ENCODE measurements at places on chromosomes 12 and 14. TPM values are rescaled to one million over a fixed set of nuclear protein-coding genes. Genes with fewer than 3 reads are reported as not detected.

DNA sequence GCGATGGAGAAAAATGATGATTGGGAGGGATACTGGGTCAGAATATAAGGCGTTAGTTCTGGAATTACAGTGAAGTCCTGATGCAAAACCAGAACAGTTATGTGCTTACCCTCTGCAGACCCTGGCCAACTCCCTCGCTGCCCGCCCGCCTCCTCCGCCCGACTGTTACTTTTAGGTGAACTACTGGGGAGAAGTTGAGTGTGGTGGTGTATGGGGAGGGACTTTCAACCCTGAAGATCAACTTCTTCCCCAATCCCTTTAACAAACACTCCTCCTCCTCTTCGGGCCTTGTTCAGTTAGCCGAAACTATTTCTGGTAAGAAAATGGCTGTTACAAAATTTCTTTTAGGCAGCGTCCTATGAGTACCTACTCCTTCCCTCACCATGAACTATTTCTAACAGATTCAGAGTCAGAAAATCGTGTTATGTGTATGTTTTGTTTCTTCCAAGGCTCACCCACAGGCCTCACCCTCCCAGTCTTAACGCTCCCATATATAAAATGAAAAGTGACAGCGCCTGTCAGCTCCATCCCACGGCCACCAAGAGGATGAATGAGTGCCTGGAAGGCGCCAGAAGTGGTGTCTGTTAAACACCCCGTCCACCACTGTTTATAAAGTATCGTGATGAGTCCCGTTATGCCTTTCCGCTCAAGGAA, 1.3 kb downstream of the FBXO33 start:
- H3K27ac ChIP-seq, result peak overlapping the region; percentile 100
- peaks cover 53% of the 10 kb centered on the region for H3K4me1 ChIP-seq
- H3K27me3 ChIP-seq, result no peaks in the 10 kb centered on the region

DNA sequence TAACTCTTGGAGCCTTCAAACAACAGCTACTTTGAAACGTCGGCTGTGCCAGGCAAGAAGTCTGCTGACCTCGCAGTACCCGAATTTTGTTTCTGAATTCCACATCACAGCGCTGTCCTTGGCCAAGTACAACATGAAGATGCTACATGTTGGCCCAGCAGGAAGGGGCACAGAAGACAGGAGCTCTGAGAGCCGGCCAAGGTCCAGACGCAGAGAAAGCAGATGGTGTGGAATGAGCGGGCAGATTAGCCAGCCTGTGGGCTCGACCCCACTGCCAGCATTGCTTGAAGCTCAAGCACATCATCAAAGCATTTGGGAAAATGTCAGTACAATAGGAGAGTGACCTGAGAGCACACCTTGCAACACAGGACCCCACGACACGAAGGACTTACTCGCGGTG, 64.5 kb downstream of the FZD10 start:
- no peaks in the 10 kb centered on the region for H3K27me3 ChIP-seq
- no peak overlapping the region for H3K4me3 ChIP-seq
- H3K27ac ChIP-seq, result no peak overlapping the region
- no peak for DNase-seq
- H3K4me1 ChIP-seq, result no peaks in the 10 kb centered on the region

GRCh38 chr12:31510034-31510433, 80.9 kb downstream of the DENND5B start:
- H3K27ac ChIP-seq, result no peak overlapping the region
- no peak overlapping the region for H3K4me3 ChIP-seq
- DNase-seq, result no peak
- no peaks in the 10 kb centered on the region for H3K27me3 ChIP-seq
- H3K4me1 ChIP-seq, result no peaks in the 10 kb centered on the region

- H3K36me3 ChIP-seq, result no peaks in the 10 kb centered on the region
- no peaks in the 10 kb centered on the region for H3K27me3 ChIP-seq
- no peaks in the 10 kb centered on the region for H3K4me1 ChIP-seq
- DNase-seq, result no peak
- H3K4me3 ChIP-seq, result no peak overlapping the region
Observed at GRCh38 chr12:122060081-122060501, 18.5 kb upstream of the MLXIP start.

DNA sequence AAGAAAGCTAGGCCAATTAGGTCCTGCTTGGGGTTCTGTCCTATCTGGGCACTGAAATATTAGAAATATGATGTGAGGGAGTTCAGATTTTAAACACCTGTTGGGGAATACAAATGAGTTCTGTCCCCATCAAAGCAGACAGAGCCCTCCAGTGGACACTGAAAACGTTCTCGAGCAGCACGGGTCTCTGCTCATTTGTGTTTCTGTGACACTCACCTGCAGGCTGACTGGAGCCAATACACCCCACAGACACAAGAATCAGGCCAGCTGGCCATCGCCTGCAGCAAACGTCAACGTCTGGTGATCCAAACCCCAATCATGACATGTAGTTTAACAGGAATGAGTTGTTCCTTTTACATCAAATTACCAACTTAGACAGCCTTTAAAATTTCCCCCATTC, 493.4 kb upstream of the TMEM132C start:
- no peaks in the 10 kb centered on the region for H3K27me3 ChIP-seq
- no peak overlapping the region for H3K27ac ChIP-seq
- no peak overlapping the region for H3K4me3 ChIP-seq
- H3K4me1 ChIP-seq, result no peaks in the 10 kb centered on the region

GRCh38 chr12:116726694-116727093, 11.2 kb downstream of the SPRING1 start:
- H3K36me3 ChIP-seq, result peaks cover 14% of the 10 kb centered on the region
- H3K4me1 ChIP-seq, result no peaks in the 10 kb centered on the region
- DNase-seq, result no peak
- no peaks in the 10 kb centered on the region for H3K27me3 ChIP-seq
- no peak overlapping the region for H3K27ac ChIP-seq
- H3K4me3 ChIP-seq, result no peak overlapping the region

GRCh38 chr14:49506650-49507049, 79.5 kb downstream of the RPS29 start:
- no peaks in the 10 kb centered on the region for H3K27me3 ChIP-seq
- no peak overlapping the region for H3K27ac ChIP-seq
- DNase-seq, result no peak
- H3K4me1 ChIP-seq, result no peaks in the 10 kb centered on the region
- H3K36me3 ChIP-seq, result no peaks in the 10 kb centered on the region
- no peak overlapping the region for H3K4me3 ChIP-seq

- no peak overlapping the region for H3K4me3 ChIP-seq
- no peak overlapping the region for H3K27ac ChIP-seq
- H3K36me3 ChIP-seq, result no peaks in the 10 kb centered on the region
- DNase-seq, result peak; percentile 77
Observed at GRCh38 chr12:96061864-96062453, 26.6 kb upstream of the LTA4H start.

Gene TAS2R43
- not detected for total RNA-seq

- H3K4me3 ChIP-seq, result no peak overlapping the region
- no peaks in the 10 kb centered on the region for H3K36me3 ChIP-seq
- no peak for DNase-seq
- H3K27ac ChIP-seq, result no peak overlapping the region
Observed at GRCh38 chr12:27208414-27208750, 35.7 kb upstream of the STK38L start.

DNA sequence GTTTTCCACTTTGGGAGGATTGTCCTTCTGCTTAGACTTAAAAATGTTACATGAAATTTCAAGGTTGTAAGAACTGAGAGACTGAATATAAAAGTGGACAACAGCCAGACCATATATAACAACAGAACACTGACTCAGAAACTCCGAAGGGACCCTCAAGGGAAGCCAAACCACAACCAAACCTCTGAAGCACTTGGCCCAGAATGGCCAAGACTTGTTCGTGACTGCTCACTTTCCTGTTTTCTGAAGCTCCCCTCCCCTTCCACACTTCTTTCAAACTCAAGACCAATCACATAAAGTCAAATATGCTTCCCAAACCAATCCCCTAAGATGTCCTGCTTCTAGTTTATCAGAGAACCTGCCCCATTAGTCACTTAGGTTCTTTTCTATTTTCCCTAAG, 13.7 kb downstream of the OR6J1 start:
- H3K27me3 ChIP-seq, result no peaks in the 10 kb centered on the region
- H3K27ac ChIP-seq, result no peak overlapping the region
- H3K36me3 ChIP-seq, result no peaks in the 10 kb centered on the region
- H3K4me3 ChIP-seq, result no peak overlapping the region
- DNase-seq, result no peak
- no peaks in the 10 kb centered on the region for H3K4me1 ChIP-seq

DNA sequence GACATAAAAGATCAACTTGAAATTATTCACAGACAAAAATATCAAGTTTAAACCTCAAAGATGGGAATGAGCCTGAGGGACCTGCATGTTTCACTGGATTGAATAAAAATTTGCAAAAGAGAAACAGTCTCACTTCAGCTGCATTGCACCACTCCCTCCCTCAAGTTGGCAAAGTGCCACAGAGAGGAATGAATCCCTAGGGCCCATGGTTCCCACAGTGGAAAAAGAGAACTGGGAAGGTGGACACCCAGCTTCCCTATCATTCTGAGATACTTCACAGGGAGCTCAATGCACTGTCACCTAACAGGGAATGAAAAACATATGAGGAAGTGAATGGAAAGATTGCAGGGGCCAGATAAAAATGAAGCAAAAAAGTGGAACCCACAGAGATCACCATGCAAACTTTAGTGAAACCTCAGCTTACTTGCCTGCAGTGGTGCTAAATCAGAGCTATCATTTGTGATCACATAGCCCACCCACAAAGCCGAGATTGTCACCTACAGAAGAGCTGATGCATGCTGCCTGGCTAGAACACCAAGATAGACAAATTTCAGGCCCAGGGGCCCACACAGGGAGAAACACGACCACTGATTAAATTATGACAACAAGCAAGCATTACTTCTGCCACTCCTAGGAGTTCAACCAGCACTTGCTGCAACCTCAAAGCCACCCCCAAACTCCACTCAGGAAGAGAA, 911.3 kb downstream of the LRFN5 start:
- no peaks in the 10 kb centered on the region for H3K36me3 ChIP-seq
- no peak for DNase-seq
- H3K27me3 ChIP-seq, result no peaks in the 10 kb centered on the region
- no peak overlapping the region for H3K4me3 ChIP-seq

DNA sequence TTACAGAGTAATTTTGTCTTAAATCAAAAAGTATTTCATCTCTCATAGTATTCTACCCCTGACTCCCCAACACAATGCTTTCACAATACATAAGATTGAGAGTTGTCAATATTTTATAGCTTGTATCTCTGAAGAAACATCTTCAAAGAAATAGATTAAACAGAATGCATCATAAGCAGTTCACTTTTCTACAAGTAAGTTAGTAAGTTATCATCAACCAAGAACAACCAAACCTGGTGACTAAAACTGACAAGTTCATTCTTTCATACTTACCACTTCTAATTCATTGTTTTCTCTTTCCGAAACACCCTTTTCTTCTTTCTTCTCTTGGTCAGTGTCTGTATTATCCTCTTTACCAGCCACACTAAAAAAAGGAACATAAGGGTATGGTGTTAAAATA, 101.2 kb downstream of the KIF21A start:
- H3K27me3 ChIP-seq, result no peaks in the 10 kb centered on the region
- H3K4me3 ChIP-seq, result no peak overlapping the region
- DNase-seq, result no peak
- no peaks in the 10 kb centered on the region for H3K36me3 ChIP-seq
- no peak overlapping the region for H3K27ac ChIP-seq

- H3K4me3 ChIP-seq, result peak overlapping the region; percentile 68
- peaks cover 19% of the 10 kb centered on the region for H3K4me1 ChIP-seq
- no peaks in the 10 kb centered on the region for H3K36me3 ChIP-seq
Observed at GRCh38 chr12:120902846-120903411, 1.2 kb downstream of the SPPL3 start.

Gene KRT77
- not detected for total RNA-seq

GRCh38 chr12:20469300-20469699, 101.0 kb downstream of the PDE3A start:
- H3K4me3 ChIP-seq, result no peak overlapping the region
- no peaks in the 10 kb centered on the region for H3K36me3 ChIP-seq
- no peak for DNase-seq
- H3K4me1 ChIP-seq, result no peaks in the 10 kb centered on the region
- H3K27me3 ChIP-seq, result no peaks in the 10 kb centered on the region

Gene CLEC6A
- total RNA-seq, result not detected

Gene MYL2
- total RNA-seq, result not detected

DNA sequence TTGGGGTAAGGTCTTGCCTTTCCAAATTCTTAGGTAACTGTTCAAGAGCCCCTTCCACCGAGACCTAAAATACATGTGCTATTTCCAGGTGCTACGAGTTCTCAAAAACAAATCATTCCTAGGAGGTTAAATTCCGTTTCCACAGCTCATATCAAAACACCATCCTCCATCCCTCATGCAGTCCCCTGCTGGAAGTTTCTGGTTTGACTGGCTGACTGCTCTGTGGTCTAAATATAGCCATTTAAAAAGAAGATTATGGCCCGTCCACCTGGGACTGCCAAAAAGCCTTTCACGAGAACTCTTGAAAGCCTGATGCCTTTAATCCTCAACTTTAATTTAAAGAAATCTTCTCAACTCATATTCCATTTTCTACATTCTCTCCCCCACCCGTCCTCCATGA, 201.5 kb upstream of the MYL2 start:
- H3K36me3 ChIP-seq, result no peaks in the 10 kb centered on the region
- H3K4me3 ChIP-seq, result no peak overlapping the region
- H3K27me3 ChIP-seq, result peaks cover 3% of the 10 kb centered on the region
- no peaks in the 10 kb centered on the region for H3K4me1 ChIP-seq
- DNase-seq, result no peak

Gene CELA1
- not detected for total RNA-seq

Gene CKB
- 2.7 TPM for total RNA-seq

Gene TRIAP1
- total RNA-seq, result 88.1 TPM

- H3K4me1 ChIP-seq, result no peaks in the 10 kb centered on the region
- DNase-seq, result no peak
- no peaks in the 10 kb centered on the region for H3K36me3 ChIP-seq
- H3K27me3 ChIP-seq, result no peaks in the 10 kb centered on the region
Observed at GRCh38 chr12:20319366-20319765, 49.0 kb upstream of the PDE3A start.

DNA sequence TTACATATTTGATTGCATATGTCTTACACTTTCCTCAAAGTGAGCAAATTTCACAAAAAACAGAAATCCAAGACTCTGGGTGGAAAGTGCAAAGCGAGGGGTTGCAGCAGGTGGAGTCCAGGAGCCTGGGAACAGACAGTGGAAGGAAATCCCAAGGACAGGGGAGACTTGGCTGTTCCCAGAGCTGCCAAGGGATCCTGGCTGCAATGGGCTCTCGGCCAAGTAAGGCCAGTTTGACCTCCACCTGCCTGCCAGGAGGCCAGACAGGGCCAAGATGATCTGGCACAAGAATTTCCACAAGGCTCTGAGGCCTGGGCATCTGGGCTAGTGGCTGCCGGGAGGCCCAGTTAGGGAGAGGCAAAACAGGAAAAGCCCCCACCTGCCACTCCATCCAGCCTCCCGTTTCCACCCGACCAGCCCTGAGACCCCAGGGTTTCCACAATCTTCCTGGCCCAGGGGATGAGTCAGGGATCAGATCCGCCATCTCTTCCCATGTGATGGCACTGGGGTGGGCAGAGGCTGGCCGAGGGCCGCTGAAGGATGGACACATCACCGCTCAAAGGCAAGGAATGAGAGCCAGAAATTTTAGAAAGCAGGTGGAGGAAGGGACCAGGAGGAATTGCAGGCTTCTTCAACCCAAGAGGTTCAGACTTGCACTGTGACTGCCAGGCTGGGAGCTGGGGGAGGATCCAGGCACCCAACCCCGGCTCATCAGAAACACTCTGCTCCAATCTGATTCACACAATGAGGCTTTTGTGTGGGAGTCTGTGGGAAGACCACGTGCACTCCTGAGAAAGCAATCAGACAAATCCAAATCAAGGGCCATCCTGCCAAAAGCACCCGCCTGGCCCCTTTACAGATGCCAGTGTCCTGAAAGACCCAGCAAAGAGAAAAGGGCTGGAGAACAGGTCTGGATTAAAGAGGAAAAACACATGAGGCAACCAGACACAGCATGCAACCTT, 16.3 kb downstream of the SCARB1 start:
- DNase-seq, result no peak
- no peaks in the 10 kb centered on the region for H3K4me1 ChIP-seq
- no peak overlapping the region for H3K27ac ChIP-seq
- H3K4me3 ChIP-seq, result no peak overlapping the region

Gene RHEBL1
- 10.1 TPM for total RNA-seq
